ENCODE measurements at places on chromosomes 5 and 9.

DNA sequence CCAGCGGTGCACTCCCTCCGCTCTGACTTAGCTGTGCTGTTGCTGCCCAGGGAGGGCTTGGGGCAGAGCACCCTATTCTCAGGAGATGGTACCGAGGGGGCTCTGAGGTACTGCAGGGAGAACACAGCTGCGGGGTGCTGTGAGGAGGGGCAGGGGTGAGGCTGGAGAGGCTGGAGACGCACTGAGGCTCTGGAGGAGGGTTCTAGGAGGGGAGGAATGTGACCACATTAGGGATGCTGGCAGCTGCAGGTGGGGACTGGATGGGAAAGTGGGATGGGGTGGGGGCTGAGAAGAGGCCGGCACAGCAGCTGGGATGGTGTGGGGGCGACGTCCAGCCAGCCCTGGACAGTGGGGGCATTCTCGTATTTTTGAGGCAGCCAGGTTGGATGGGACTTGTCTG lies 20.9 kb downstream of the NCS1 start:
- DNase-seq, result no peak

GRCh38 chr5:9490494-9491097 lies 55.3 kb downstream of the SEMA5A start:
- DNase-seq, result no peak

DNA sequence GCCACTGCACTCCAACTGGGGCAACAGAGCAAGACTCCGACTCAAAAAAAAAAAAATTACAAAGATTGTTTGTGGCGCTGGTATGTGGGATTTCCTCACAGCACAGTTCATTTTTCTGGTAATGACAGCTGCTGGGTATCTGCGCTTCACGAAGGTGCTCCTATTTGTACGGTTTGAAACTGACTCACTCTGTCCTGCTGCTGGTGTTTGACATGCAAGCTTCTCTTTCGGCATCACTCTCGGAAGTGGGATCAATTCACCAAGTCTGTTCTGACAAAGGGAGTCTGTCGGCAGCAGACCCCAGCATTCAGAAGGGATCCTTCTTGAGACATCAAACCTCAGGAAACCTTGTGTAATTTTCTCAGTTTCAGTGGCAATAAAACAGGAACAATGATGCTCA lies 26.3 kb downstream of the MAML1 start:
- no peak for DNase-seq

DNA sequence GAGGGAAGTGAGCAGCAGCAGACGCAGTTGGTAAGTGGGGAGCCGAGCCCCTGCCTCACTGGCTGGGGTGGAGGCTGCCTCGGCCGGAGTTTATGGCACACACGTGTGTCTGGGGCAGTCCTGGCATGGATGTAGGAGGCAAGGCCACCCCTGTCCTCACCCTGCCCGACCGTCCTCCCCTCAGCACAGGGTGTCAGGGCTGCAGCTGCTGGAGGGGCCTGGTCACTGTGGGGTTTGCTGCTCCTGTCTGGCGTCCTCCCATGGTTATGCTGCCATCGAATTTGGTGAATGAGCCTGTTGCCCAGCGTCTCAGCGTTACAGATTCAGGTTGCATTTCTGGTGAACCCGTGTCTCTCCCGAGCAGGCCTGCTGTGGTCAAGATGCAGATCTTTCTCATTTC lies 32.4 kb downstream of the CEP72 start:
- no peak for DNase-seq

DNA sequence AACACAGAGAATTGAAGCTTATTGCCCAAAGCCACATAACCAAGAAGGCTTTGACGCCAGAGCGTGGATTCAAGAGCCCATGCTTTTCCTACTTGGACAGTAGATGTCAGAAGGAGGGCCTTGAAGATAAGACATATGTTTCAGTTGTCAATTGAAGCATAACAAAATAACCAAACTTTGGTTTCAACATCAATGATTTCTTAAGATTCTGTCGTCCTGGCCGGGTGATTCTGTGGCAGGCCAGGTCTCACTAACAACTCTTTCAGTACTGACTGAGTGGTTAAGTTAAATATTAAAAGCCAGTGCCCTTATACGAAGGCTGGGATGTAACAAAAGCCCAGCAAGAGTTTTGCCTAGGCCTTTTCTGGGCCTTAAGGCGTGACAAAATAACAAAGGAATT lies 94.0 kb downstream of the RCL1 start:
- DNase-seq, result no peak

Data from activated CD8-positive, alpha-beta memory T cell treated with anti-CD3 and anti-CD28 coated beads for 24 hours (primary cell).